ENCODE measurements at places on chromosomes 6 and 20.

DNA sequence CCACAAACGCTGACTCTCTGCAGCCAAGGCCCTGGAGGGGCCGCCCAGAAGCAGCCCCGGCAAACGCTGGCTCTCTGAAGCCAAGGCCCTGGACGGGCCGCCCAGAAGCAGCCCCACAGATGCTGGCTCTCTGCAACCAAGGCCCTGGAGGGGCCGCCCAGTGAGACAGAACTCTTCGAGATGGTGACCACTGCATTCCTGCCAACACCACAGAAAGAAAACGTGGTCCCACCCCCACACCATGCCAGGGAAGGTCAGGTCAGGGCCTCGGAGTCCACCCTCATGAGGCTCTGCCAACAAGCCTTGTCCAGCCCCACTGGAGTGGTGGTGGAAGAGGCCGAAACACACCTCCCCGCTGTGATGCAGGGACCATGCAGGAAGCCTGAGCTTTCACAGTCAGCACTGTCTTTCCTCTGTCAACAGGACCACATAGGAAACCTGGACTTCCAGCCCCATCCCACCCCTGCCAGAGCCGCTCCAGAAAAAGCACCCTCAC is 97.5 kb downstream of the DLL1 start:
- no peak for DNase-seq

- no peak for DNase-seq
Measured at GRCh38 chr6:169529931-169530751, 171.7 kb downstream of the WDR27 start.

- DNase-seq = no peak
Measured at GRCh38 chr6:113451049-113451448, 406.1 kb upstream of the MARCKS start.

- no peak for DNase-seq
Measured at GRCh38 chr6:3535033-3535775, 78.4 kb upstream of the SLC22A23 start.

- no peak for DNase-seq
Measured at GRCh38 chr6:3650959-3651697, 100.4 kb downstream of the PXDC1 start.

- no peak for DNase-seq
Measured at GRCh38 chr6:155378276-155378675, 64.0 kb upstream of the TFB1M start.

DNA sequence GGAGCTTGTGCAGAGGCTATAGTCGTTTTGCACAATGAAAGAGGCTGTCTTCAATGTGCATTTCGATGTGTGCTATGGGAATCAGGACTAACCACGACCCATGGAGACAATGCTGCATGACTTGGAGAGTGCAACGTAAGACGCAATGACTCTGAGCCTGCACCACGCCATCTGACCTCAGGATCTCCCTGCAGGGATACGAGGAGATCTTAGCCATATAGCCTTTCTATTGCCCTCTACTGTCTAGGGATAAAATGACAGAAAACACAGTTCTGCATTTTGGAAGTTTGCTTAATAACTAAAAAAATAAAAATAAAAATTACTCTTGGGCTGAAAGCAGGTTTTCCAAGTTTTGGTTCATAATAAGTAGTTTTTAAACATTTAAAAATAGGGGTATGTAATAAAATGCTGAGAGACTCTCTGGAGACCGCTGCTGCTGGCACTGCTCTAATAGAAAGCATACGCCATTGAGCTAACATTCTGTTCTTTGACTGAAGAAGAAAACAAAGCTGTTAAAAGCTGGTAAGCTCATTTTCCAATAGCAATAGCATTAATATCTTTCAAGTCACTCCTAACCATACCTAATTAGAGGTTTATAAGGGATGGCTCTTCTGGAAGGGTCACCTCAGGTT is 87.2 kb downstream of the PDE7B start:
- DNase-seq = no peak

GRCh38 chr6:22605736-22606135 is 36.4 kb downstream of the HDGFL1 start:
- DNase-seq = no peak

DNA sequence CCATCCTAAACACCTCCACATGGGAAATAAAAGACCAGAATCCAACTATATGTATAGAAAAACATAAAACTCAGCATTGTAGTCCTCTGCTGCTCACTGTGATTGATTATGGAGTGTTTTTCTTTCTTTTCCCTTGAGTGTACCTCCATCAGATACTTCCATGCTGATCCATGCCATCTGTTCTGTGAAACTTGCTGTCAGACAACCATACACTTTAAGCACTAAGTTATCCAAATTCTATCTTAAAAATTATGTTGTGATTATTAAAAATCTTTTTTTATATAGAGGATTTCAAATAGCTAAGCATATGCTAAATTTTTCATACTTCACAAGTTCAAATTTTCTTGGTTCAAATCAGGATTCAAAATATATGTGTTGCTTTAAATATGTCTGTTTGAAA is 91.9 kb upstream of the TINAG start:
- no peak for DNase-seq

- DNase-seq = peak; percentile 18
Measured at GRCh38 chr6:16947375-16948015, 154.4 kb upstream of the STMND1 start.

DNA sequence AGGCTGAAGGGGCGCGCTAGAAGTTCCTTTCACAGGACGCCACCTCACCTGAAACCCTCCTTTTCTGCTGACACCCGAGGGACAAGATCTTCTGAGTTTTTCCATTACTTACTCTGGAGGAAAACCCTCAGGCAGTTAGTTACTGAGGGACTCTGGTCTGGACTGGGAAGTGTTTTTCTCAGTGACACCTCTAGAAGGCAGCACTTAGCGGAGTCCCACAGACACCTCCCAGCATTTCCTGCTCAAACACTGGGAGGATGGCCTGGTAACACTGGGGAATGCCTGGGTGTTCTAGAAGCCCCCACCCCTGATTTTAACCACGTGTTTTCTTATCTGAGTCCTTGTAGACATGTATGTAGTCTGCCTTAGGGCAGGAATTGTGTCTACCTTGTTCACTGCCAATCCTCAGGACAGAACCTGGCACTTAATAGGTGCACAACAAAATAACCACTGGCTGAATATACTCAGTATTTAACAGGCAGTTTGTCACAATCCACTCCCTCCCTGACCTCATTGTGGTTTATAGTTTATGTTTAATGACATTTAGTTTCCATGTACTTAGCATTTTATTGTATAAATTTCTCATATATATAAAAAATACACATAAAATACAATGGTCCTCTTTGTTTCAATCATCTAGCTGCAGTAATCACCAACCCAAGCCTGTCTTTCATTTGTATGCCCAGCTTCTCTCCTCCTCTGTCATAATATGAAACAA is 4.8 kb downstream of the GSTA3 start:
- peak; percentile 27 for DNase-seq

DNA sequence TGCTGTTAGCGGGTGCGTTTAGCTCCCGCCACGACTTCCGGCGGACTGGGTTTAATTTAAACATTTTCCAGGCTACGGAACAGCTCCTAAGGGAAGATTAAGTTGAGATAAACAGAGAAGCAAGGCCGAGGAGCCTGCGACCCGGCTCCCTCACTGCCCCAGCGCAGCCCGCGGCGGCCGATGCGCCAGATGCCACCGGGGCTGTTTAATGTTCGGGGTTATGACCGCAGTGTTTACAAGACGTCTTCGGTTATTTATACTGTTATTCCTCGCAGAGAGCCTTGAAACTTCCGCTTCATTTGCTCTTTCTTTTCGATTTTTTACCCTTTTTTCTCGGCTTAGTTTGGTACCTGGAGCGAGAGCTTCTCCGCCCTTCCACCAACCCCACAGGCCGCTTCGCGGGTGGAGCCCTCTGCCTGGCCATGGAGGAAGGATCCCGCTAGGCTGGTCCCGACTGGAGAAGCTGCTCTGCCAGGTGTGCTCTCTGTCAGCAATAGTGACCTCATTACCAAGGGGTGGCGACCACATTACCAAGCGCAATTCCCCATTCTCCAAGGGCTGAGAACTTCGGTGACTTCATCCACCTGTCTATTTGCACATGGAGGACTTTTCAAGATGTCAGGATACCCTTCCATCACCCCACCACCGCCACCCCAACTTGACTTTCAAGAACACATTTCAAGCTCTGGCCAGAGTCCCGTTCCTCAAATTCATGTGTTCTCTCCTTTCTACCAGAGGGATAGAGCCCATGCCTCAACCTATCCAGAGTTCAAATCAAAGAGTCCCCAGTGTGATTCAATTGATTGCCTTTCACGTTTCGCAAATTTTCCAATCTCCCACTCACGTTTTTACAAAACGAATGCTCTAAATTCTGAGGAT is 4.1 kb downstream of the TCF21 start:
- no peak for DNase-seq

DNA sequence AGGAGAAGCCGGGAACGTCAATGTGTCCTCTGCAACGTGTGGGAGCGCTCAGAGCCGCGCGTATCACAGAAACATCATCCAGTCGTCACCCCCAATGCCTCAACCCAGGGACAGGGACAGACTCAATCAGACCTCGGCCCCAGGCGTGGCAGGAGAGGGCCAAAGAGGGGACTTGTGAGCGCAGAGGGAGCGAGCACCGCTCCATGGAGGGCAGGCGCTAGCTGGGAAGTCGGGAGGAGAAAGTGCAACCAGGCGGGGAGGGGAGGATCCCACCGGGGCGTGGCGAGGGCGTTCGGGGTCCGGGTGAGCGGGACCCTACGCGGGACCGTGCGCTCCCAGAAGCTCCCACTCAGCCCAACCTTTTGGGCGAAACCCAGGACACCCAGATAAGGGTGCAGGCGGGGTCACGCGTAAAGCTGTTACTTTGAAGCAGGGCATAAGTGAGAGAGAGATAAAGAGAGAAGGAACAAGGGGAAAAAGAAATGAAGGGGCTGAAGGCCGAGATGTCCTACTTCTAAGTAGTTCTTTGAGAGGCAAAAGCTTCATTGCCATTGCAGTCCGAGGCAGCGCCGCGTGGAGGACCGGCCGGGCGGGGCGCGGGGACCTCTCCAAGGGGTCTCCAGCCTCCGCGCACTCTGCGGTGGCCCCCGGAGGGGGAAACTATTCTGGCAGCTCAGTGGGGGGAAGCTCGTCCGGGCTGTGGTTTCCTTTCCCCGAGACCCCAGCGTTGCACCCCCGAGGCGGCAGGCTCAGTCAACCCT is 862 bp upstream of the SOBP start:
- no peak for DNase-seq

DNA sequence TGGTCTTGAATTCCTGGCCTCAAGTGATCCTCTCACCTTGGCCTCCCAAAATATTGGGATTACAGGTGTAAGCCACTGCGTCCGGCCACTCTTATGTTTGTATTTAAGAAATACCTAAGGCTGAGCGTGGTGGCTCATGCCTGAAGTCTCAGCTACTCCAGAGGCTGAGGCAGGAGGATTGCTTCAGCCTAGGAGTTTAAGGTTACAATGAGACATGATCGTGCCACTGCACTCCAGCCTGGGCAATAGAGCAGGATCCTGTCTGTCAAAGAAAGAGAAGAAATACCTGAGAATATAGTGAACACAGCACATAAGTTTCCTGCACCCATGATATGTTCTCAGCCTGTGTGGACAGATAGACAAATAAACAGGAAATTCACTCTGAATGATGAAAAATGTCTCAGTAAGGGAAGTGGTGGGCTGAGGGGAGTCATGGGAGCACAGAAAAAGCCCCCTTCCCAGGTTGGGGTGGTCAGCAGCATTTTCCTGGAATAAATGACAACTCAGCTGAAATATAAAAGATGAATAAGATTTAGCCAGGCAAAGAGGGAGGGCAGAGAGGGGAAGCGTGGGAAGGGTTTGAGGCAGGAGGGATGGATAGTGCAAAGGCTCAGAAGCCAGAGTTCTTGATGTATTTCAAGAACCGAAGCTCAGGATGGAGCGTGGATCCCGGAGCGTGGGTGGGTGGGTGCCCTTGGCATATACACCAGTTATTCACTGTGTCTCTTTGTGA is 13.8 kb upstream of the MMP9 start:
- DNase-seq = no peak

- no peak for DNase-seq
Measured at GRCh38 chr6:7062451-7063162, 45.2 kb upstream of the RREB1 start.

- no peak for DNase-seq
Measured at GRCh38 chr6:90249034-90249433, 47.6 kb downstream of the BACH2 start.

DNA sequence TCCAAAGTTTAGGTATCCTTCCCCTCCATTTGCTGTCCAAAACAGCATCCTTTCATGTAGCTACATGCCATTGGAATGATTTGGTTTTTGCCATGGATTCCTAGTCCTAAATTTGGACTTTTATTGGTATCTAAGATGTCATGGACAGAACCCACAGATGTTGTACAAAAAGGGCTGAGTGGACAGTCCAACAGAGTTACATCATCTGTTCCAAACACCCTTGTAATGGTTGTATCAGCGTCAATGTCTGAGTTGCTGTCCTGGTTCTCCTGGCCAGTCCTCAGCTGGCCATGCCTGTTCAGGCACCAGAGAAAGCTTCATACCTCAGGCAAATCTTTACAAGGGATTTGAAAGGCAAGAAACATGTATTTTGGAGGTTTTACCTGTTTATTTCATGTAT is 191.3 kb downstream of the ESR1 start:
- no peak for DNase-seq

- no peak for DNase-seq
Measured at GRCh38 chr6:35634316-35634715, 54.4 kb downstream of the FKBP5 start.

DNA sequence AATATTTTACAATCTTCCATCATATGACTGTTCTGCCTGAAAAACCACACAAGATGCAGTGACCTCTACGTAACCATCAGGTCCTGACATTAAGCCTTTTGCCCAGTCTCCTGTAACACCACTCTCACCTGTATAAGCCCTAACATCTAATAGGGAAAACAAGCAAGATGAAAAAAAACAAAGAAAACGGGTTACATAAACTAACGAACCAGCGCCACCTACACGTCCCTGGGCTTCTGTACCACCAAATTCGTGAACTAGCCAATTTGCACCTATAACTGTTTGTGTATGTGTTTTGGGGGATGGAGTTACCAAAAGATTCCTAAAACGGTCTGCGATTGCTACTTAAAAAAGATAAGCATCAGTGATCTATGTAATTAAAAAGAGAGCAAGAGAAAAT is 70.2 kb downstream of the BLOC1S5 start:
- DNase-seq = no peak

GRCh38 chr6:68233623-68234022 is 401.5 kb upstream of the ADGRB3 start:
- no peak for DNase-seq

- DNase-seq = no peak
Measured at GRCh38 chr20:24131684-24132083, 143.1 kb upstream of the GGTLC1 start.

DNA sequence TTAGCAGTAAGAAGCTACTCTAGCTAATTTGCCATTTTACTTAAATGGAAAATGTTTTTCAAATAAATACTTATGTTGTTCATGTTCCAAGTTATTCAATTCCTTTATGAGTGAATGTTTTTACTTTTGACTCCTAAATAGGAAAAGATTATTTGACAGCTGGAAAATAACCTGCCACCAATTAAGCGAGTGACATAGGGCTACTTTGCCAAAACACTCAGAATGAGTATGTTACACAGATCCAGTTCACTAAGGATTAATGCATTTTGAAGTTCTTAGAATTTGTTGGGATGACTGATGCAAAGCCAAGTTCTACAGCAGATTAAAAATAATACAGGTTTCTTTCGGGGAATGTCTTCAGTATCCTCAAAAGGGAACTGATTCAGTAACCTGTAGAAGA is 144.4 kb downstream of the ADGRG6 start:
- DNase-seq = no peak

GRCh38 chr6:6085928-6086668 is 79.4 kb upstream of the NRN1 start:
- no peak for DNase-seq

GRCh38 chr6:137881522-137881886 is 14.4 kb downstream of the TNFAIP3 start:
- DNase-seq = no peak

- DNase-seq = no peak
Measured at GRCh38 chr6:109239651-109240321, 142.5 kb downstream of the CD164 start.

All from iPS DF 6.9 (cell line).